Putamen (tissue), 1 donor: ENCODE measurements at places on chromosomes 13 and 19.

GRCh38 chr13:105735281-105735680 is 800.2 kb downstream of the EFNB2 start:
- DNase-seq: no peak

- DNase-seq: no peak
Observed at GRCh38 chr19:5881543-5882299, 11.4 kb upstream of the FUT5 start.

DNA sequence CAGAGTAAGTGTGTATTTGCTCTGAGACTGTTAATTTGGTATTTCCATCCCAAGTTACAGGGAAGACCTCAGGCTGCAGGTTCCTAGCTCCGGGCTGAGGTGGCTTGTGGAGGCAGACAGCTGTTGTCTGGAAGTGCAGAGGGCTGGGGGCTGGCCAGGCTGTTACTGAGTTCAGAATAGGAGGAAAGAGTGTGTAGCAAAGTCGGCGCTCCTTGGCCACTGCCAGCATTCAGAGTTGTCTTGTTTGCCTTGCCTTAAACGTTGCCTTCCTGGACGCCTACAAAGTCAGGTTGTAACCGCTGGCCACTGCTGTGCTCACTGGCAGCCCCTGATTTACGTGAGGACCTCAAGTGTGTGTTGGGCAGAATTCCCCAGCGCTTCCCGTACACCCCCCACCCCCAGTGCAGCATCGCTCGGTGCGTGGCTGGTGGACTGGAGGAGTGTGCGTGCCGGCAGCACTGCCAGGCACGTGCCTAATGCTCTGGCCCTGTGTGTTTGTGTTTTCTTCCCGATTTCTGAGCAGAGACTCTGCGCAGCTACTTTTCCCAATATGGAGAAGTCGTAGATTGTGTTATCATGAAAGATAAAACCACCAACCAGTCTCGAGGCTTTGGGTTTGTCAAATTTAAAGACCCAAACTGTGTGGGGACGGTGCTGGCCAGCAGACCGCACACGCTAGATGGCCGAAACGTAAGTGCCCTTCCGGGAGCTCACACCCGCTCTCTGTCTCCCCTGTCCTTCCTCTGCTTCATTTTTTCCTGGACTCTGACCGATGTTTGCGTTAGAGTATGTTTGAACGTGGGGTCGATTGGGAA is 10.5 kb downstream of the DAZAP1 start:
- DNase-seq: no peak

GRCh38 chr19:57900311-57900710 is 11.5 kb upstream of the ZNF814 start:
- DNase-seq: no peak

DNA sequence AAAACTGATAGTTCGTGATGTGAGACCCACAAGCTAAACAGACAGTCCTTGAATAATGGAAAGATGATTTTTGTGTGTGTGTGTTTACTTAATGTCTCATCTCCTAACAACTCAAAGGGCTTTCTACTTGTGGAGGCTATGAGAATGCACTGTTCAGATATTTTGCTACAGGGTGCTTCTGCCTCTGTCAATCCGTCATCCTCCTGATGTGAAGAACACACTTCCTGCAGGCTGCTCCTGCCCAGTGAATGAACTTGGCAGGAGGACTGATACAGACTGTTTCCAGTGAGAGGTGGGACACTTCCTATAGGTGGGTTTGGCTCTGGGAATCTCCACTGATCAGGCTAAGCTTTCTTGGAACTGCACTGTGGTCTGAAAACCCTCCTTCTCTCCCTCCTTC is 168.4 kb upstream of the STARD13 start:
- no peak for DNase-seq
